ENCODE measurements at places on chromosomes 7 and 10. TPM values are rescaled to one million over a fixed set of nuclear protein-coding genes. Genes with fewer than 3 reads are reported as not detected.

Gene KLF14
- total RNA-seq: not detected

DNA sequence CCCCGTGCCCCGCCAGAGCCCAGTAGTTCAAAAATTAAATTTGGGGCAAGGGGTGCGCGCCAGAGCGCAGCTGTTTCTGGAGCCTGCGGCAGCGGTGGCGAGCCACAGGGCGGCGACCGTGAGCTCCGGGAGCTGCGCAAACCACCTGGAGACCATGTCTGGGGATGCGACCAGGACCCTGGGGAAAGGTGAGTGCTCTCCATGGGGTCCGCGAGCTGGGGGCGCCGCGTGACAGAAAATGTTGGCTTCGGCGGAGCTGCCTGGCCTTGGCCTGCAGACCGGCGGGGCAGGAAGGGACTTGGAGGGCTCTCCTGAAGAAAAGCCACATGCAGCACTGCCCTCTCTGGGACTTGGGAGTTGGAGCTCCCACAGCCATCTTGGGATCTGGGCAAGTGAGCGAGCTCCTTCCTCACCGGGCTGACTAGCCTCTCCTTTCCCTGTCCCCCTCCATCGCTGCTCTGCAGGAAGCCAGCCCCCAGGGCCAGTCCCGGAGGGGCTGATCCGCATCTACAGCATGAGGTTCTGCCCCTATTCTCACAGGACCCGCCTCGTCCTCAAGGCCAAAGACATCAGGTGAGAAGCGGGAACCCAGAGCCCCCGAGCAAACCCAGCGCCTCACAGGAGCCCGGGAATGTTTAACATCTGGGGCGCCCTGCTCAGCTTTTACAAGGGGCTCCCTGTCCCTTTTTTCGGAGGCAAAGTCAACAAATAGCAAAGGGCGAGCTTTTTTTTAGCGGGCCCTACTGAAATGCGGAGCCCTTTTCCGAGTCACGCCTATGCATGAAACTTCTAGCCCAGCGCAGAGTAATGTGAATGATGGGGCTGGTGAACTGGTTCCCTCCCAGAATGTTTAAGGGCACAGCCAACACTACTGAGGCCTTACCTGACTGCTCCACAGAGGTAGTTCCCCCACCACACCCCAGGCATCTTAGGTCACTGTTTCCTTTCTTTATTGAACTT, 6.1 kb downstream of the GSTO2 start:
- H3K36me3 ChIP-seq: no peaks in the 10 kb centered on the region
- DNase-seq: peak; percentile 28
- H3K4me3 ChIP-seq: no peak overlapping the region
- H3K27me3 ChIP-seq: peaks cover 11% of the 10 kb centered on the region
- H3K27ac ChIP-seq: no peak overlapping the region

DNA sequence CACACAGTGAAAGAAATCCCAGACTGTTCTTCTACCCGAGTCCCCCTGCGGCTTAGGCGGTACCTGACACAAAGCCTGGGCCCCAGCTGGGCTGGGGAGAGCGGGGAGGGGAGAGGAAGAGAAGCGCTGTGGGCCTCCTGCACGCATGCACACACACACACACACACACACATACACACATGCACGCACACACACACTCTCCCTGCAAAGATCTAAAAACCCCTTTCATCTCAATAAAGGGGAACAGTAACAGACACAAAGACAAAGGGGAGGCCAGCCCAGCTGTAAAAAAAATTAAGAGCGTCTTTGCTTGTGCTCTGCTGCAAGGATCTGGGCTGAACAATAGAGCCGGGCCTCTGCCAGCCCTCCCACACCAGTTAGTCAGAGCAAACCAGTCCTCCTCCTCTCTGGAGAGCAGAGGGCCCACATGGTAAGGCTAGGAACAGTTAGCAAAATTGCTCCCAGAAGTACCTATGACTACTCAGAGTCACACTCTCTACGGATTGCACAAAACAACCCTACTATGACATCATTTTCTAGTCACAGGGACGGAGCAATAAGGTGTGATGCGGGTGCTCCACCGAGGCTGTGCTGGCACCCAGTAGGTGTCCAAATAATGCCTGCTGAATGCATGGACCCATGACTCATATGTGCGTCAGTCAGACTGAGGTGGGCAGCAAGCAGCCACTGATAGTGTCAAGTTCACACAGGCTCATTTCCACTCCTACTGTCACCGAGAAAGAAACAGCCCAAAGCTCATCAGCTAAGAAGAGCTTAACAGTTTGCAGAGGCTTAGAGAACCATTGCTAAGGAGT, 9.2 kb downstream of the ITPRIP start:
- no peaks in the 10 kb centered on the region for H3K27me3 ChIP-seq
- H3K4me1 ChIP-seq: peaks cover 73% of the 10 kb centered on the region
- no peak overlapping the region for H3K4me3 ChIP-seq
- peak overlapping the region; percentile 89 for H3K27ac ChIP-seq

Gene LIPN
- total RNA-seq: not detected

- no peak overlapping the region for H3K27ac ChIP-seq
- no peaks in the 10 kb centered on the region for H3K4me1 ChIP-seq
Observed at GRCh38 chr10:74523199-74523598, 303.2 kb upstream of the KAT6B start.

Gene HMX2
- 0.61 TPM for total RNA-seq

Gene CALY
- total RNA-seq: not detected

DNA sequence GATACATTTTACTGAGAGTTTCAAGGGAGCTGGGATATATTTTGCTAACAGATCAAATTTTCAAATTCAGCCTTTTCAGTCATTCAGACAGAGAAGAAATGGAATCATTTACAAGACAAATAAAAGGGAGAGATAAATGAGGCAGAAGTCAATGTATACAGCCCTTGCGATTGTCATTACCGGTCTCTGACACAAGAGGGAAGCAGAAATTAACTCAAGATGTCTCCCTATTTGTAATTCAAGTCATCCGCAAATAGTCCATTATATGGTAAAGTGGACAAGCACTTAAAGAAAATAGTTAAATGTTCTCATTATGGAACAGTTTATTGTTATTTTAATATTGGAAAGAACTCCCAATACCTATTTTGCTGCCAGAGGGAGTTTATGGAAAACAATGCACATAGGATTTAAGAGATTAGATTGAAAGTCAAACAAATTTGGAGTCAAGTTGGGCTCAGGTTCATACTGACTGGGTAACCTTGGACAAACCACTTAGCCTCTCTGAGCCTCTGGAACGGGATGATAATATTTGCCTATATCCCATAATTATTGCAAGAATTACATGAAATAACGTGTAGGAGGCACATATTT, 89.3 kb upstream of the PRKCQ start:
- no peak for DNase-seq
- H3K27me3 ChIP-seq: peaks cover 2% of the 10 kb centered on the region
- H3K36me3 ChIP-seq: no peaks in the 10 kb centered on the region
- H3K27ac ChIP-seq: no peak overlapping the region
- no peaks in the 10 kb centered on the region for H3K4me1 ChIP-seq

DNA sequence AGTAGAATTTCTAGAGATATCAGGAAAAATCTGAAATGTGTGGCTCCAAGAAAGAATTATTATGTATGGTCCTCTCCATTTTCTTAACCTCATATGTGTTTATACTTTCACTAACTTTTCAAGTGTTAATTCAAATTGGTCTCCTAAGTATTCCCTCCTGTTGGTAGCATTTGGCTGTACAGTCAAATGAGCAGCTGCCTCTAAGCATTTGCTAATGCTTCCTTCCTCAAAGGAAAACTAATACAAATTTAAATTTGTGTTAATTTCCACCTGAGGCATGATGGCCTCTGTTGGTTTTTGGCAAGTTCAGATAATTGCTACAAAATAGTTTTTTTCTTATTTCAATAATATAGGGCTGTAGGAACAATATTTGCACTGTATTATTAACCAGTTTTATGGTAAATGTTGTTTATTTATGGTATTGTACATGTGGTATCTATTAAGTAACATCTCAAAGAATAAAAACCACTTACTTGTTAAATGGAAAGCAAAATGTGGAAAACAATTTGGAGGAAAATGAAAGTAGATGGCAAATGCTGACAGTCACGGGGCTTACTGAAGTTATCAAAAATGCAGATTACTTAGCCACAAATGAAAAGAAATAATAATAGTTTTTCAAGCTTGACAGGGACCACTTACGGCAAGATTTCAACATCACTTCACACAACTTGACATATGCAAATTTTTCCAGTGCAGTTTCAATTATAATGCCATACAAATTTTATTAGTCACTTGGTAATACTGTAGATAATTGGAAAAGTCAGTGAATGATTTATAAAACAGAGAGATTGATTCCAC, 299.3 kb upstream of the MEOX2 start:
- no peak overlapping the region for H3K4me3 ChIP-seq
- H3K27ac ChIP-seq: no peak overlapping the region
- H3K36me3 ChIP-seq: no peaks in the 10 kb centered on the region
- DNase-seq: no peak
- H3K4me1 ChIP-seq: no peaks in the 10 kb centered on the region

DNA sequence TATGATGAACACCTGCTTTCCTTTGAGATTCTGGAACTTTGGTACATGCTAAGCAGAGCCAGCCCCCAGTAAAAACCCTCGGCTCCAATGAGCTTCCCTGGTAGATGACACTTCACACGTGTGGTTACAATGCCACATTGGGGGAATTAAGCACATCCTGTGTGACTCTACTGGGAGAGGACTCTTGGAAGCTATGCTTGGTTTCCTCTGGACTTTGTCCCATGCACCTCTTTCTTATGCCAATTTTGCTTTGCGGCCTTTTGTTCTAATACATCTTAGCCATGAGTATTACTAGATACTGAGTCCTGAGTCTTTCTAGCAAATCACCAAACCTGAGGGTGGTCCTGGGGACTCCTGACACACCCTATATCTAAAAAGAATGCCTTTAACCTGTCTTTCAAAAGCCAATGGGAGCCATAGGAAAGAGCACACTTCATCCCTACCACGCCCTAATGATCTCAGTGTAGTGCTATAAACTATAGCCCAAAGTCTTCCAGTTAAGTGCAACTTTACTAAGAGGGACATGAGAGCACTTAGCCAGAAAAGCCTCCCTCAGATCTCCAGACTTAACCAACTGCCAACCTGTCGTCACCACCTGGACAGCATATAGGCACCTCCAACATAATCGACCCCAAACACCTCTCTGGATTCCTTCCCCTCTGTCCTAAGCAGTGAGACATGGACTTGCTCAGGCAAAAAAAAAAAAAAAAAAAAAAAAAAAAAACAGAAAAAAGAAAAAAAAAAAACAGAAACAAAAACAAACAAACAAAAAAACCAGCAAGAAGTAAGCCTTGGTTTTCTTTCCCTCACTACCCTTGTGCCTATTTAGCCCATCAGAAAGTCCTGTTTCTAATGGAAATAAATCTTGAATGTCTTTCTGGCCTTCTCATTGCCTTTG, 37.4 kb downstream of the CCDC6 start:
- no peak for DNase-seq
- H3K4me1 ChIP-seq: peaks cover 11% of the 10 kb centered on the region
- H3K27ac ChIP-seq: no peak overlapping the region

GRCh38 chr10:35726846-35727245, 84.8 kb upstream of the FZD8 start:
- H3K36me3 ChIP-seq: no peaks in the 10 kb centered on the region
- H3K4me1 ChIP-seq: no peaks in the 10 kb centered on the region
- H3K27ac ChIP-seq: no peak overlapping the region
- H3K4me3 ChIP-seq: no peak overlapping the region

GRCh38 chr7:117711556-117711955, 161.7 kb downstream of the CTTNBP2 start:
- no peaks in the 10 kb centered on the region for H3K4me1 ChIP-seq
- H3K27ac ChIP-seq: no peak overlapping the region
- H3K27me3 ChIP-seq: no peaks in the 10 kb centered on the region
- H3K4me3 ChIP-seq: no peak overlapping the region

Gene CALCR
- total RNA-seq: not detected

GRCh38 chr7:47085491-47086275, 496.2 kb downstream of the TNS3 start:
- no peak overlapping the region for H3K4me3 ChIP-seq
- peaks cover 18% of the 10 kb centered on the region for H3K4me1 ChIP-seq
- H3K27ac ChIP-seq: no peak overlapping the region
- no peaks in the 10 kb centered on the region for H3K27me3 ChIP-seq
- no peak for DNase-seq

GRCh38 chr7:91573405-91573804, 307.1 kb downstream of the MTERF1 start:
- H3K4me3 ChIP-seq: no peak overlapping the region
- DNase-seq: no peak
- no peak overlapping the region for H3K27ac ChIP-seq
- no peaks in the 10 kb centered on the region for H3K36me3 ChIP-seq
- H3K4me1 ChIP-seq: no peaks in the 10 kb centered on the region

Gene SUGCT
- total RNA-seq: 17.1 TPM

DNA sequence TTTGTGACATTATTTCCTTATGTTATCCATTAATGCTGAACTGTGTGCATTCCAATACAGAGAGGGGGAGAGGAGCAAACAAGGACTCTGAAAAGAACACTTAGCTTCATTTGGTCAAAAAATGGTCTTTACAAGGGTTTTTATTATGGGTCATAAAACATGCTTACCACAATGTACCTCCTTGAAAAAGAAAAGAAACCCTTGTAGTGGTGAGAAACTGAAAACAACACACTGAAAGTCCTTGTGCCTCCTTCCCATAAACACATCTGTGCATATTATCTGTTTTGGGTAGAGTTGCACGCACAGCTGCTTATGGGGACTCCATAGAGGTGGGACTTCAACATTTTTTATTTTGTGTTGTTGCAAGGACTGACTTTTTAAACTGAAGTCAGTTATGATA, 98.7 kb downstream of the CDK6 start:
- no peak overlapping the region for H3K4me3 ChIP-seq
- H3K27ac ChIP-seq: no peak overlapping the region
- peaks cover 57% of the 10 kb centered on the region for H3K4me1 ChIP-seq
- no peak for DNase-seq
- H3K27me3 ChIP-seq: no peaks in the 10 kb centered on the region

Gene DIP2C
- 17.5 TPM for total RNA-seq

Gene SMKR1
- total RNA-seq: not detected

Gene AKR1C2
- 0.18 TPM for total RNA-seq

GRCh38 chr7:27312820-27313219, 70.2 kb downstream of the EVX1 start:
- no peaks in the 10 kb centered on the region for H3K36me3 ChIP-seq
- no peaks in the 10 kb centered on the region for H3K4me1 ChIP-seq
- peaks cover 10% of the 10 kb centered on the region for H3K27me3 ChIP-seq
- no peak for DNase-seq
- H3K4me3 ChIP-seq: no peak overlapping the region

- H3K4me3 ChIP-seq: no peak overlapping the region
- peak; percentile 57 for DNase-seq
- H3K4me1 ChIP-seq: no peaks in the 10 kb centered on the region
- peaks cover 24% of the 10 kb centered on the region for H3K27me3 ChIP-seq
- H3K27ac ChIP-seq: no peak overlapping the region
Observed at GRCh38 chr7:1432411-1433082, 26.7 kb downstream of the MICALL2 start.

- no peaks in the 10 kb centered on the region for H3K4me1 ChIP-seq
- no peak for DNase-seq
- peaks cover 78% of the 10 kb centered on the region for H3K36me3 ChIP-seq
- H3K27me3 ChIP-seq: no peaks in the 10 kb centered on the region
- H3K4me3 ChIP-seq: no peak overlapping the region
Observed at GRCh38 chr10:97371696-97372095, 29.4 kb downstream of the RRP12 start.

- no peak overlapping the region for H3K27ac ChIP-seq
- H3K36me3 ChIP-seq: no peaks in the 10 kb centered on the region
- no peak for DNase-seq
- no peaks in the 10 kb centered on the region for H3K4me1 ChIP-seq
Observed at GRCh38 chr7:8560501-8560900, 127.1 kb downstream of the NXPH1 start.

Data from SJSA1 (cell line).